ENCODE measurements at places on chromosomes 7 and 10.
A peak's percentile ranks its signal among the peaks of the same experiment; 100 is the strongest.

GRCh38 chr7:123573896-123574467 lies 16.4 kb upstream of the NDUFA5 start:
- DNase-seq, result no peak

DNA sequence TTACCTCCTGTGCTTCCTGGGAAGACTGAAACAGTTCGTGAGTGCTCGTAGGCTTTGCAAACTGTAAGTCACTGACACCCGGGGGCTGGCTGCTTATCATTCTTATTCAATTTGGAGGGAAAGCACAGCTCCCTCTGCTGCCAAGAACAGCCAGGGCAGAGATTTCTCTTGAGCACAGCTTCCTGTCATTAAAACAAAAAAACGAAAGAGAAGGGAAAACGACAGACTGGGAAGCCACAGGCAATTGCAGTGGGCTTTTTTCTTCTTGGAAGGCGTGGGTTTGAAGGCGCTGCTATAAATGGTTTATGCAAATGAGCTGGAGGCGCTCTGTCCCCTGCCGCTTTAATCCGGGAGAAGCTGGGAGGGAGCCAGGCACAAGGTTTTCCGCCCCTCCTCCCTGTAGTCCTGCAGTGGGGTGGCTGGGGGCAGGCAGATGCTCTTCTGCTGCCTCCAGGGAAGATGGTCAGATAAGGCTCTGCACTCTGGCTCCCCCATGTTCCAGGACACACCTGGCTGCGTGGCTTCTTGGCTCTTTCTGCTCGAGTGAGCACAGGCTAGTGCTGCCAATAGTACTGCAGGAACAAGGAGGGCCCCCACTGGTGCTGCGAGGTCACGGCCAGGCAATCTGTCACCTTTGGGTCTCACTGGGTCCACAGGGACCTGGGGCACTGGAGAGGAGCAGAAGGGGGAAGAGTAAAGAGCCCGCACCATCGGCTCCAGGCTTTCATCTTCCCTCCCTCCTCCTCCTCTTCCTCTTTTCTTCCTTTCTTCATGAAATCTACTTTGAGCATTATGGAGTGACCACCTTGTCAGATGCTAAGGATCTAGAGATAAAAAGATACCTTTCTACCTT lies 49.5 kb downstream of the NEURL1 start:
- peak; percentile 97 for DNase-seq

- no peak for DNase-seq
Measured at GRCh38 chr7:75813781-75814236, at the start of gene CCL24. Gene CCL24, minus strand, starts transcription at chr7:75813806. Its CDS starts 91 bp downstream, at chr7:75813715.

GRCh38 chr7:66727058-66727457 lies 13.5 kb upstream of the RABGEF1 start:
- no peak for DNase-seq

GRCh38 chr7:105932835-105933477 lies 30.1 kb upstream of the CDHR3 start:
- DNase-seq, result peak; percentile 70

- peak; percentile 45 for DNase-seq
Measured at GRCh38 chr7:131007439-131008330, 273.7 kb upstream of the KLF14 start.

GRCh38 chr10:45418849-45419675 lies 45.0 kb downstream of the ALOX5 start:
- DNase-seq, result no peak

GRCh38 chr7:149422914-149423301 lies 38.0 kb downstream of the ZNF777 start:
- no peak for DNase-seq

GRCh38 chr7:113394856-113395255 lies 276.5 kb upstream of the SMIM30 start:
- DNase-seq, result no peak

DNA sequence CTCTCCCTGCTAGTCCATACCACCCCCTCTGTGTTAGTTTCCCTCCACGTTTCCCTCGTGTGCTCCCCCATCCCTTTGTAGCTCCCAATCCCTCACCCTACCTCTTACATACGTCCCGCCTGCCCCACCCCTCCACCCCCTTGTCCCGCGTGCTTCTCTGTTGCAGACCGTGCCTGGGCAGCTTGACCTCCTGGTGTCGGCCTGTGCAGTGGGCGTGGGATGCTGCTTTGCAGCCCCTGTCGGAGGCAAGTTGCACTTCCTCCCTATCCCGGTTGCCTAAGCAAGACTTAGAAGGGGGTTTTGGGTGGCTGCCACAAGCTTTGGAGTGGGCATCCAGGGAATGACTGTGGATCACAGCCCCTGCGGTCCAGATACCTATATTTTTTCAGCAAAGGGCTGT lies 7.7 kb downstream of the CLCN1 start:
- DNase-seq, result no peak

DNA sequence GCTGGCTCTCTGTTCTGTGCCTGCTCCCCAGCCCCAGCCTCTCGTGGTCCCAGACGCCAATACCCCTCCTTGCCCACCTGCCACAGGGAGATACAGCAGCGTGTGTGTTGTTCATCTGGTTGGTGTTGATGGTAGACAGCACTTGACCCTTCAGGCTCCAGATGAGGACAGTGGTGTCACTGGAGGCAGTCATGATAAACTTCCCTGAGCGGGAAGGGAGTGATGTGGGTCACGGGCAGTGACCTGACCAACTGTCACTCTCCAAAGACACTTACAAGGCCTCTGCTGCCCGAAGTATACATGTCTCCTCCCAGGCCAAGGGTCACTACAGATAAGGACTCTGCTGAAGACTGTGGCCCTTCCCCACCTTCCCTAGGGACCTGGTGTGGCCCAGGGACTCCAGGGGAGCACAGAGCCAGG lies 5.6 kb downstream of the TBL2 start:
- DNase-seq, result no peak

DNA sequence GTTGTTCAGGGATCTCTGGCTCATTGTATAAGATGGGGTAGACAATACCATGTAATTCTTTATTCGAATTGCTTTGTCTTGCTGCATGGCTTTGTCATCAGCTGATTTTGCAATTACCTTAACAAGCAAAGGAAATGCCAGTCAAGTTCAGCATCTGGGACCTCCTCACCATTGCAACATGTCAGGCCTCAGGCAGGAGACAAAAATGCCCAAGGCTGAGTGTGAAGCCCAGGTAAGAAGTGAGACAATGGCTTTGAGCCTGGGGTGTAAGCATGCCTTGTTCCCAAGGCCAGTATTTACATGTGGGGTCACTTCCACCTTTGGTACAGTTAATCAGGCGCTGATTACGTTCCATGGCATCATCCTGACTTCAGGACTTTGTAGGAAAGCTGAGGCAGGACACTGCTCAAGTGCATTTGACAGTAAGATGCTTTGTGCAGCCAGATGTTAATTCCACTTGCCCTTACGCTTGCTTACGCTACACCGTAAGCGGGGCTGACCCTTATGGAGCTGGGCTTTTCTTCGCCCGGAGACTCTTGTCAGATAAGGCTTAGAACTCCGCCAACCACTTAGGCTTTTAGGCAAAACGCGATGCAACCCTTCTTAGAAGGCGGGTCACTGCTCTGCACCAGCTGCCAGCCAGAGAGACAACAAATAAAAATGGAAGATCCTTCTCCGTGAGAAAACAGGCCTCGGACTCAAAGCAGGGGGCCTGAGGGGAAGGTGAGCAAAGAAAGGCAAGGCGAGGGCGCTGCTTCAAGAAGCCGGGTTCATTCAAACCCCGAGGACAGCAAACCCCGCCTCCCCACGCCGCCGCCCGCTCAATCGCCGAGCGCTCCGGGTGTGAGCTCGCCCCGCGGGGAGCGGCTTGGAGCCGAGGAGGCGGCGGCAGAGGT lies 1.3 kb upstream of the SP4 start:
- DNase-seq, result peak; percentile 86

DNA sequence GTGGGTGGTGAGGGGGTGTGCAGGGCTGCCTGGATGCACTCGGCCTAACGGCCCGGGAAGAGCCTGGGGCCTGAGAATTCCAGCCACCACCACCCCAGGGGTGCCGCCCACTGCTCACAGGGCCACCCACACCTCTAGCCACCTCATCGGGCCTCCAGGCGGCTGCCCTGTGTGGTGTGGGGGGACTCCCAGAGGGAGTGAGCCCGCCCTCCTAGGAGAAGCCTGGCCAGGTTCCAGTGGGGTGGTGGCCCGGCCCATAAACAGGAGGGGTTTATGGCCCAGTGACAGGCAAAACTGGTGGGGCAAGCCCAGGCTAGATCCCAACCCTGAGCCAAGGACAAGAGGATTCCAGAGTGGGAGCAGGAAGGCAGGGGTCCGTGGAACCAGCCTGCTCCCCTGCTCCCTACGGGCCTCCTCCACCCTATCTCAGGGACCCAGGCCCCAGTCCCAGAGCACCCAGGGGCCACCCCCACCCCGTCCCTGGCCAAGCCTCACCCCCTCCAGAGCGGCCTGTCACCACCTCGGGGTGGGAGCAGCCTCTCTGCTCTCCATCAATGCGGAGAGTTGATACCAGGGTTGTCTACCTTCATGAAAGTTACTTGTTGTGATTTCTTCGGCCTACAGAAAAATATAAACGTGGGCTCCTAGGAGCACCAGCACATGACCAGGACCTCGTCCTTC lies 20.2 kb upstream of the PDGFA start:
- DNase-seq, result no peak

DNA sequence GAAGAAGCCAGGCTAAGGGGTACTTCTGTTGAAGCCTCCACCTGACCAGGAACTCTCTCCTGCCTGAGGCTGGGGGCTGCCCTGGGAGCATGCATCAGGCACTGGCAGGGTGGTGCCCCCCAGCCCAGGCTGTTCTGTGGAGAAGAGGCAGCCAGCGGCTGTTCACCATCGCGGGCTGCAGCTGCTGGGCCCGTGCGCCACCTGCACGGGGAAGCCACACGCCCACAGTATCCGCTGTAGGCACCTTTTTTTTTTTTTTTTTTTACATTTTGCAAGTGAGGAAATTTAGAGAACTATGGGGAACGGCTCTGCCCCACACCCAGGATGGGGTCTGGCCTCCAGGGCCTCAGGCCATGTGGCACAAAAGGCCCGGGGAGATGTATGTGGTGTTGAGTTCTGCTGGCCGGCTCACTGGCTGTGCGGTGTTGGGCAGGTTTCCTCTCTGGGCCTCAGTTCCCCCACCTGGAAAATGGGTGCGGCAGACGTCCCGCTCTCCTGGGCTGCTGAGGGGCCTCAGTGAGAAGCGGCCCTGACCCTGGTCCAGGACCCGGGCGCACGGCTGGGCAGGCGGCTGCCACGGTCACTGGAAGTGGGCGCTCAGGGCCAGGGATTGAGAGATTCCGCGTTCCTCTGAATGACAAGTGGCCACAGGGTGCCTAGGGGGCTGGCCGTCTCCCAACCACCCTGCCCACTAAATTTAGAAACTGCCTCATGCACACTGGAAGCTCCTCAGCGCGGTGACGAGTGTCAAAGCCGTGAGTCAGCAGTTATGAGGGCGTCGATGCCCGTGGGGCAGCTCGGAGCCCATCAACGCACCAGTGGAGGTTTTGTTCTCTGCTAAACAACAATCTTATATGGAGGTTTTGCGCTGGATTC lies 8.8 kb upstream of the INTS1 start:
- no peak for DNase-seq

- no peak for DNase-seq
Measured at GRCh38 chr7:82141427-82141826, 302.1 kb downstream of the CACNA2D1 start.

DNA sequence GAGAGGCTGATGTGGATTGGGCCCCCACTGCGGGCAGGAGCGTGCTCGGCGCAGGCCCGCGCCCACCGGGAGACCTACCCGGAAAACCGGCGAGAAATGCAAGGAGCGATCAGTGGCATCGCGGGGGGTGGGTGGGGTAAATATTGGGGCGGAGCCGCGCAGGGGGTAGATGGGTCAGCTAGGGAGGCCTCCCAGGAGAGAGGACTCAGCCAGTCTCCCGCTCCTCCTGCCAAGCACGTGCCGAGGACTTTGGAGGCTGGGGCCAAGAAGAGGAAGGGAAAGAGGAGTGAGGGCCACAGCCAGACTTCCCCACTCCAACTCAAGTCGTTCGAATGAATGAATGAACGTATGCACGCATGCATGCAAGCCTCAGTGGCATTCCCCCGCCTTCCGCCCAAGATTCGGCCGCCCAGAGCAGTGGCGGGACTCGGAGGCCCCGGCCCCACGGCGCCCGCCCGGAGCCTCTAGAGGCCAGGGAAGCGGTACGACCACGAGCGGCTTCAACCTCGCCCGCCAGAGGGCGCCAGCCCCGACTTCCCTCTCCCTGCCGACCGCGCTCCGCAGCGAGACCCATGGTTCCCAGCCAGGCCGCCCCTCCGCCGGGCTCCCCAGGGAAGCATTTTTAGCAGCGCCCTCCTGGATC lies 3.6 kb downstream of the NPM3 start:
- peak; percentile 85 for DNase-seq

DNA sequence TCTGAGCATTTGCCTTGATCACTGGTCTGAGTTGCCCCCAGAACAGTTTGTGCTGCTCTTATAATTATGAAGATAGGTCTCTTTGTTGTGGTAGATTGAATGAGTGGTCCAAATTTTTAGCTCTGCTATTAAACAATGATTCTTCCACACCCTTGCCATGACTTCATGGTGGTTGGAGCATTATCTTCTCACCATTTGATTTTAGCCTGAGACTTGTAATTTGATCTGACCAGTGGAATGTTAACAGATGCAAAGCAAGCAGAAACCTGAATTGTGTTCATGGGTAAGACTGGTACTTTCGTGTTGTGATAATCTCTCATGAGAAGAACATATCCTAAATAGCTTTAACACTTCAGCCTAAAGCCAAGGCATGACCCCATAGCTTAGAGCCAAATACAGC lies 139.1 kb downstream of the TFPI2 start:
- no peak for DNase-seq

DNA sequence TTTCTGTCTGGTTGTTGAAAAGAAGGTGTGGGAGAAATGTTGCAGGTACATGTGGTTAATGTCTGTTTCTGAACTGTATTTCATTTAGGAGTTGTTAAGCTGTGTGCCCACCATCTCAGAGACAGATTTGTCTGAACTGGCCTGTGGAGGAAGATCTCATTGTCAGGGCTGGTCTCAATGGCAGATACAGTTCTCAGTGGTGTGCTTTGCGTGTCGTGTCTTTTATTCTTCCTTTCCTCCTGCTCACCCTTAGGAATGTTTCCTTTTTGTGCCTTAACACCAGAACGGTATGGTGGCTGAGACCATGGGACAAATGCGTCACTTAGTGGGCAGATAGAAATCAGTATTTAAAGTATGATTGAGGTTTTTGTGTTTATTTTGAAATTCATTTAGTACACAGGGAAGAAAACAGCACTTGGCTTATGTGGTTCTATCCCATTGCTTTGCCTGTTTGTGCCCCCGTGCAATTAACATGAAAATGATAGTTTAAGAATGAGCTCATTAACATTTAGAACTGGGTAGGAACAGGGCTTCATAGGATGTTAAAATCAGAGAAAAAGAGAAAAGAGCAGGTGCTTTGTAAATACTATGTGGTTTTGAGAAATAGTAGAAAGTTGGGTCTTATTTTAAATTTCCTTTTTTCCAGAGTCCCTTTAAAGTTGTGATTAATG lies 112.6 kb downstream of the AUTS2 start:
- no peak for DNase-seq

DNA sequence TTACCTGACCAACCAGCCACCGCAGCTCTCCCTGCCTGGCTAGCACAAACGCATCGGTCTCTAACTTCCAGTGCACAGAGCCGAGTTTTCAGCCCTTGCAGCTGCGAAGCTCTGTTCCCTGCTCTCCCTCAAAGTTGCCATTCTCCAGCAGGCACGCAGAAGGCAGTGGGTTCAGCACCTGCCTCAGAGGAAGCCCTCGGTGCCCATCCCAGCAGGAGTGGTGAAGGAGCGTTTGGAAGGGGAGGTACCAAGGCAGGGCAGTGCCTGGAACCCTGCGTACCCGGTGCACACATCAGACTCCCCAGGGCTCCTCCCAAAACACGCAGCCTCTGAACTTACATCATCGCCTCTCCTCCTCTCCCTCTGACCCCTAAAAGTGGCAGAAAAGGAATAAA lies 1.7 kb upstream of the STK32C start:
- no peak for DNase-seq

Data from NCI-H82 (cell line).